ENCODE measurements at places on chromosomes 16 and 17. TPM values are rescaled to one million over a fixed set of nuclear protein-coding genes. Genes with fewer than 3 reads are reported as not detected.

- no peak for DNase-seq
These were observed 30.4 kb downstream of the ERN1 start for GRCh38 chr17:64099543-64099942.

DNA sequence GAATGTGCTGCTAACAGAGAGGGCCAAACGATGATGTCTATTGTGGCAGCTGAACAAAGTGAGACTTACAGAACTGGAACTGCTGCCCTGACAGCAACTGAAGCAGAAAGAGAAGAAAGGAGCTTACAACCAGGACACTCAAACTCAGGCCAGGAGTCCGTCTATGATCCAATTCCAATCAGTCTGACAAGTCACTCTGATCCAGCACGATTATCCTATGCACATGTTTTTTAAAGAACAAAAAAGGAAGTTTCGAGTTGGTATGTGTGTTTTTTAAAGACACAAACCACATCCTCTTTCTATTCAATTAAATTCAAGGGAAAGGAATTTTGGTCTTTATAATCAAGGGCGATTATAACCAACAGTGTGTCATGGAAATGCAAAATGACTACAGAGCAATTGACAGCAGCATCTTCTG lies 42.4 kb upstream of the MTMR4 start:
- no peak for DNase-seq

QPRT gene
- 15.0 TPM for total RNA-seq

- DNase-seq: peak; percentile 77
These were observed 124.8 kb downstream of the ABCC1 start for GRCh38 chr16:16073891-16074881.

GRCh38 chr17:5832886-5833285 lies 237.3 kb upstream of the WSCD1 start:
- no peak for DNase-seq

GRCh38 chr16:62712566-62712965 lies 676.3 kb upstream of the CDH8 start:
- no peak for DNase-seq

DNA sequence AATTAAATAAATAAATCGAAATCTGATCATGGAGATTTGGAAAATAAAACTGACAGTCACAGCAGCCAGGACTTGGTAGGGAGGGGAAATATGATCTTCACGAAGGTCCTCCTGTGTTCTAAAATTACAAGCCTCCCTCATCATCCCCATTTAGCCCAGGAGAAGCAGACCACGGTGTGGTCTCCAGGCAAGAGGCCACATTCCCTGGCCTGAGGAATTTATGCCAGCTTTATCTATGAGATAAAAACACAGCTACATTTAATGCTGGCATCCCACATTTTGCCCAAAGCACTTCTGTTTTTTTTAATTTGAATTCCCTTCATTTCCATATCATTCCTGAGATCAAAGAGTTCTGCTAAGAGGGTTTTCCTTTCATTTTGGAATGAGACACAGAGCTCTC lies 43.2 kb downstream of the ABCC12 start:
- DNase-seq: no peak

MMP25 gene
- total RNA-seq: 12.8 TPM

DNA sequence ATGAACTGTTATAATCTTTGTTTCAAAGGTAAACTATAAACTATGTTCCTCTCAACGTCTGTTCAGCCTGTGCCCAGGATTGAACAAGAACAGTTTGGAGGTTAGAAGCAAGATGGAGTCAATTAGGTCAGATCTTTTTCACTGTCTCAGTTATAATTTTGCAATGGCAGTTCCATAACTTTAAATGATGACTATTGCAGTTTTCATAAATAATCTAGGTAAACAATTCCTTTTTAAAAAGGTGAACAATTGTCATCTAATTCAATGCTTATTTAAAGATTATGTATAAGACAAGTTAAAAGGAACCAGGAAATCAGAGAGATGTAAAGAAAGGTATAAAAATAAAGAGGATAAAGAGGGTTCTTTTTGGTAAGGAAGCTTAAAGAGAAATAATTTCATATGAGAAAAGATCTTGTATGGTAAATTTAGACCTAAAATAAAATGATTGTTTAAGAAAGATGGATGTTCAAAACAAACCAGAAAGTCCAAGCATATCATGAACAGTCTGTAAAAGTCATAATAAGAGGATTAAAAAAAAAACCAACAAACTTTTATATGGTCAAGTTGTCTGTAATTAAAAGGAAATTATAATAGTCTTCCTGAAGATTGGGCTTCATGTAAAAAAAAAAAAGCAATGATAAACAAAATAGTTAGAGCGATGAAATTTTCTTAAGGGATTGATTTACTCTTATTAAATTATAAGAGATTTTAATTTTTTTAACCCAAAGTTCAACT lies 6.1 kb downstream of the KRTAP4-9 start:
- DNase-seq: no peak

DNA sequence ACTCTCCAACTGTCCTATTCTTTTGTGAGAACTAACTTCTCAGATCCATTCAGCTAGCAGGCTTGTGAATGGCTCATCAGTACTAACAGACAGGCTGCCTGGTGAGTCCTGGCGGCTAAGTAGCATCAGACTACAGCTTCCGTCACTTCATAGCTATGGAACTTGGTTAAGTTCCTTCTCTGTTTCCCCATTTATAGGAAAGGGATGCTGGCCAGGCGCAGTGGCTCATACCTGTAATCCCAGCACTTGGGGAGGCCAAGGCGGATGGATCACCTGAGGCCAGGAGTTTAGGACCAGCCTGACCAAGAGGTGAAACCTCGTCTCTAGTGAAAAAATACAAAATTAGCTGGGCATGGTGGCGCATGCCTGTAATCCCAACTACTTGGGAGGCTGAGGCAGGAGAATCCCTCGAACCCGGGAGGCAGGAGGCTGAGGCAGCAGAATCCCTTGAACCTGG lies 49.9 kb upstream of the TANGO6 start:
- DNase-seq: no peak

GRCh38 chr17:45130681-45131615 lies 1.4 kb downstream of the PLCD3 start:
- DNase-seq: peak; percentile 58

DNA sequence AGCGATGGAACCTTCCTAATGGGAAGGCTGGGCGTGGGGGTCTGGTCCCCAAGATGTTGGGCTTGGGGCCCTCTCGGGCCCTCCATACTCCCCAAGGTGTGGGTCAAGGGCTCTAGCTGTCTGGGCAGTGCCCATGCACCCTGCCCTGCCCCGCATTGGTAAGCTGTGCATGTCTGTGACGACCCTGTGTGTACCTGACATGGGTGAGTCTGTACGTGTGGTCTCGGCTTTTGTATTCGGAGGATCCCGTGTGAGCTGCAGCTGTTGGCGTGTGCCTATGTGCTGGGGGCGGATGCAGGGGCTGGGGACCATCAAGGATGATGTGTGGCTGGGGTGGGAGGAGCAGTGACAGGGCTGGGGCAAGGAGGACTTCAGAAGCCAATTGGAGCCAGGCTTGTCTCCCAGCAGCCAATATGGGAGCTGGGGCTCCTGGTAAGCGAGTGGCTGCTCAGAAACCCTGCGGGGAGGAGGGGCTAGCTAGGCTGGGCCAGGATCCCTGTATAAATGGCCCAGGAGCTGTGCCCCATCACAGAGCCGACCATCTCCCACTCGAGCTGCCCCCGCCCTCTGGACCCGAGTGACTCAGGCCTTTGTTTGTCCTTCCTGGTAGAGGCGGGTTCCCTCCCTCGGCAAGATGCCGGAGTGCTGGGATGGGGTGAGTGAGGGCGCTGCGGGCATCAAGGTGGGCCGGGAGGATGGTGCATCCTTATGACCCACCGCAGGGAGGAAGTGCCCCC lies at the start of gene NDRG4:
NDRG4 (plus strand) TSS at position 529 of the 737 bp plus-strand sequence; CDS start at position 635, 106 bp downstream.
- DNase-seq: no peak

DNA sequence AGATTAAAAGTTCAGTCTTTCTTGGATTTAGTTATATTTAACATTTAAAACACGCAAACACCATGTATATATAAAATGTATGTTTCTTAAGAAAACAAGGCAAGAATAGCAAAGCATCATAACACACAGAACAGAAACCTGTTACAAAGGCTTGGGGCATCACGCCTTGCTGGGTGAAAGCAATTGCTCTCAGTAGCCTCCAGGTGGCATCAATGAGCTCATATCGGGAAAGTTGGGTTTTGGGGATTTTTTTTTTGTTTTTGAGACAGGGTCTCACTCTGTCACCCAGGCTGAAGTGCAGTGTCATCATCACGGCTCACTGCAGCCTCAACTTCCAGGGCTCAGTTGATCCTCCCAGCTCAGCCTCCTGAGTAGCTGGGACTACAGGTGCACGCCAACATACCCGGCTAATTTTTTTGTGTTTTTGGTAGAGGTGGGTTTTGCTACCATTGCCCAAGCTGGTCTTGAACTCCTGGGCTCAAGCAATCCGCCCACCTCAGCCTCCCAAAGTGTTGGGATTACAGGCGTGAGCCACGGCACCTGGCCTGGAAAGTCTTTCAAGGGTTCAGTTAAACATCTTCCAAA lies 56.9 kb downstream of the CYB5D2 start:
- DNase-seq: no peak

- no peak for DNase-seq
These were observed 27.9 kb upstream of the AXIN2 start for GRCh38 chr17:65589321-65589720.

DNA sequence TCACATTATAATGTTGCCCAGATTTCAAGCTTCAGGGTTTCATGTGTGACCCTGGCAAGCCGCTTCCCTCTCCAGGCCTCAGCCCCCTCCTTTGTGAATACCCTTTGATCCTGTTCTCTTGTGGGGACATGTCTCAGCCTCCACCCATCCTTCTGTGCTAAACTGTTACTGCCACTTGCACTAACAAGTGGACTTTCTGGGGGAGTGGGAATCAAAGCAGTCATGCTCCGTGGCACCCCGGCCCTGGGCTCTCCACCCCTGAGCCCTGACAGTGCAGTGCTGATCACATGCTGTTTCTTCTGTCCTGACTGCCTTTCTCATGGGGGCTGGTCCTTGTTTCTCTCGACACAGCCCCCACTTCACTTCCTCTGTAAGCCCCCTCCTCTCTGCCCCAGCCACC lies 9.7 kb upstream of the DCAF7 start:
- DNase-seq: peak; percentile 25

DNA sequence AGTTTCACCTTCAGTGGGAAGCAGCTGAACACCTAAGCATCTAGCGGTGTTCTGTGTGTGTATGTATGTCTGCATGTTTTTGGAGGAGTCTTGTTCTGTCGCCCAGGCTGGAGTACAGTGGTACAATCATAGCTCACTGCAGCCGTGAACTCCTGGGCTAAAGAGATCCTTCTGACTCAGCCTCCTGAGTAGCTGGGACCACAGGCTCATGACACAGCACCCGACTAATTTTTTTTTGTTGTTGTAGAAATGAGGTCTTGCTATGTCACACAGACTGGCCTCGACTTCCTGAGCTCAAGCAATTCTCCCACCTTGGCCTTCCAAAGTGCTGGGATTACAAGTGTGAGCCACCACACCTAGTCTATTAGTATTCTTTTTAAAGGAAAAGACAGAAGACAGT lies 30.2 kb upstream of the FAAP100 start:
- no peak for DNase-seq

DNA sequence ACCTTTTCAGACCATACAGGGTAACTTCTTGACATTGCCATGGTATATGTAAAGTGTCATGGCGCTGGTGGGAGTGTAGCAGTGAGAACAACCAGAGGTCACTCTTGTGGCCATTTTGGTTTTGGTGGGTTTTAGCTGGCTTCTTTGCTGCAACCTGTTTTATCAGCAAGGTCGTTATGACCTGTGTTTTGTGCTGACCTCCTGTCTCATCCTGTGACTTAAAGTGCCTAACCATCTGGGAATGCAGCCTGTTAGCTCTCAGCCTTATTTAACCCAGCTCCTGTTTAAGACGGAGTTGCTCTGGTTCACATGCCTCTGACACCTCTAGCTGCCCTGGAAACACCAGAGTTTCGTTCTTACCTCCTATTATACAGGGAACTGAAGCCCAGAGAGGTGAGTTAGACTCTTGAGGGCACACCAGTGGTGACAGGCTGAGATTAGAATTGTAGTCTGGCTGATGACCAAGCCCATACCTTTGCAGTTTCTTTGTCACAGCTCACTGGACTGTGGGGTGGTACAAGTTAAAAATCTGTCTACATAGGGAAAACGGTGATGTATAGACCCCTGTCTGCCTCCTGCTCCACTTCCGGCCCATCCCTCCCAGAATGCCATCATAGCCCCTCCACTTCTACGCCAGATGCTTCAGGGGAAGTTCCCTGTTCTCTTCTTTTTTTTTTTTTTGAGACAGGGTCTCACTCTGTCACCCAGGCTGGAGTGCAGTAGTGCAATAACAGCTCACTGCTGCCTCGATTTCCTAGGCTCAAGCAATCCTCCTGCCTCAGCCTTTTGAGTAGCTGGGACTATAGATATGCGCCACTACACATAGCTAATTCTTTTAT lies 21.0 kb downstream of the KSR1 start:
- DNase-seq: no peak

DNA sequence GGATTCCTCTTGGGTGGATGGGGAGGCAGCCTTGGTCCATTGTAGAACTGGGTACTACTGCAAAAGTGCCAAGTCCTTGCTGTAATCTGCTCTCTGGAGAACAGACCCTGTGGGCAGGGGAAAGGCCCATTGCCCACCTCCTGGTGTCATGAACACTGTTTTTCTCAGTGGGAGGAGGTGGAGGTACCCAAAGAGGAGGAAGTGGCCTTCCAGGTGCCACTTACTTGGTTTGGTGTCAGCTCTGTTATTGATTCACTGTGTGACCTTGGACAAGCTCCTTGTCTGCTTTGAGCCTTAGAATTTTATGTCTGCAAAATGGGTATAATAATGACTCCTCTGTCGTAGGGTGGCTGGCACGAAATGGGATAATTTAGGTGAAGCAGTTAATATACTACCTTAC lies 55.8 kb downstream of the PLCG2 start:
- no peak for DNase-seq

Measured in upper lobe of right lung (tissue), 1 donor.